Activated CD4-positive, alpha-beta T cell treated with anti-CD3 and anti-CD28 coated beads for 4 hours (primary cell): ENCODE measurements at places on chromosomes 7 and 10.

GRCh38 chr10:71463111-71463510 is 66.4 kb downstream of the CDH23 start:
- no peak for DNase-seq

GRCh38 chr10:128612631-128613030 is 486.4 kb upstream of the MKI67 start:
- no peak for DNase-seq

GRCh38 chr7:127943541-127944521 is 87.4 kb downstream of the LRRC4 start:
- DNase-seq, result no peak

DNA sequence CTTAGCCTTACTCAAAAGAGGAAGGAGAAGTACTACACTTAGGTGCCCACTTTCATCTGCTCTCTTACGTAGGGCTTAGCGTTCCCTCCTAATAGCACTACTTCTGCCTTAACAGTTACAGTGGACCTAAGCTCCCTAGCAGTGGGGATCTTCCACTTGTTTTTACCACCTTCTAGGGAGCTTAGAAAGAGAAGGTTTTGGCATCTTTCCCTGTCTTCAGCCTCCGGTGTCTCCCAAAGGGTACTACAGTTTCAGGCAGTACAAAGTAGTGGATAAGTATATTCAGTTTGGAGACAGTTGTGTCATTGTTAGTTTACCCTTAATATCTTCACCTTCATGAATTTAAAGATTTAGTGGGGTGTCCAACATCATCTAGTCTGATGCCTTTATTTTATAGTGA is 14.6 kb downstream of the CHRM2 start:
- no peak for DNase-seq

- no peak for DNase-seq
These were observed 16.2 kb upstream of the ZNF488 start for GRCh38 chr10:47400251-47400650.

DNA sequence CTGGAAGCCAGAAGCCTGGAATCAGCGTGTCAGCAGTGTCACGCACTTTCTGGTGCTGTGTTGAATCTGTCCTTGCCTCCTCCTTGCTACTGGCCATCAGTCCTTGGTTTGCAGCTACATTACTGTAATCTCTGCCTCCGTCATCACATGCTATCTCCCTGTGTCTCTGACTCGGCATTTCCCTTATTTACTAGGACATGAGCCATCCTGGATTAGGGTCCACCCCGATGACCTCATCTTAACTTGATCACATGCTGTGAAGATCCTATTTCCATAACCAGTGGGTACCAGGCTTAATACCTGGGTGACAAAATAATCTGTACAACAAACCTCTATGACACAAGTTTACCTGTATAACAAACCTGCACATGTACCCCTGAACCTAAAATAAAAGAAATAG is 518.0 kb upstream of the KLF6 start:
- no peak for DNase-seq

DNA sequence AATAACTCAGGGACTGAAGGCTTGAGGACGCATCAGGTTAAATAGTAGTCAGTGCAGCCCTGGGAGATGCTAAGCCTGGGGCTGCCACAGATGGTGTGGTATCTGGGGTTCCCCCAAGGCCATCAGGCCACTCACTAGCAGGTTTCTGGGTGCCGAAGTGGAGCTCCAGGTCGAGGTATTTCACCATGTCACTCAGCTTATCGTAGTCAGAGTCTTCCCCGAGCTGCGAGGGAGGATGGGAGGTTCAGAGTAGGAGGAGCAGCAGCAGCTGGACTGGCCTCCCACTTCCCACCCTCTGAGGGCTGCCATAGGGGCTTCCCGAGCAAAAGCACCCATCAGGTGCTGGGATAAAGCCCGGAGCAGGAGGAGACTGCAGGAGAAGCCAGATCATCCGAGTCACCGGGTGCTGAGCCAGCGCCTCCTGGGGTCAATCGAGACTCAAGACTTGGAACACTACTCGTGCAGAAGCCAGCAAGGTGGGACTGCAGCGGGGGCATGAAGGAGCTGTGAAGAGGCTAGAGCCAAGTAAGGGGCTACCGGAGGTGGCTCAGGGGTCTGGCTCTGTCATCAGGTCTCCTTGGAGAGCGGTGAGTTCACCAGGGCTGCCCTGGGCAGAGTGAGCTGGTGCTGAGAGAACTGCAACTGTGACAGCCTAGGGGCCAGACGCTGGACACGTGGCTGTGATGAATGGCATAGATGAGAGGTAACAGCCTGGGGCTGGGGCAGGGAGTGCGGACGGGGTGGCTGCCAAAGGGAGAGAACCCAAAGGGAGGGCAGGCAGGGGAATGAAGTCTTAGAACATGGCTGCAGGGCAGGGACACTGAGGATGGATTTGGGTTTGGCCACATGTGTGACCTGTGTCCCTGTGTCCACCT is 45.3 kb downstream of the GRID2IP start:
- no peak for DNase-seq

- DNase-seq, result no peak
These were observed 23.6 kb upstream of the SRI start for GRCh38 chr7:88243345-88243909.

DNA sequence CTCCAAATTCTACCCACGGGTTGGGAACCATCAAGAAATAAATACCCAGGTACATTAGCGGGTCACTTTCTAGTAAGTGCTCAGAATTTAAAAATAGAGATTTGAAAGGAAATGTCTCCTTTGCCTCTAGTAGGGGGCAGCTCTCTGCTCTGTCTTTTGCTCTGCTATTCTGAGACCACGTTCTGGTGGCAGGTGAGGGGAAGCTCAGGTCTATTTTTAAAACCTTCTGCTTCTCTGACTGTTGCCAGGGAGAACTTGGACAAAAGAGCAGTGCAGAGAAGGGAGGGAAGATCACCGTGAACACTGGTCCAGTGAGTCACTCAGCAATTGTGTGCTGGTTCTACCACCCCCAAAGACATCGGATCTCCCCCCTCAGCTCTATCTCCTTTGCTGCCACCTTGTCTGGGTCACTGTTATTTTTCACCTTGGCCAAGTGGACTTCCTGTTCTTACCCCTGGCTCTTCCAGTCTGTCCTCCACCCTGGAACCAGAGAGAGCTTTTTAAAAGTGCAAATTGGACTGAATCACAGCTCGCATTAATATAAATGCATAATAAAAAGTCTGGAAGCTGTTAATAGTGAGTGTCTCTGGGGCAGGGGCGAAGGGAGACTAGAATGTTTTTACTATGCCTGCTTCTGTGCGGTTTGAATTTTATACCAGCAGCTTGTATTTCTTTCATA is 72.4 kb upstream of the LOXL4 start:
- DNase-seq, result no peak

GRCh38 chr7:140317597-140317996 is 80.7 kb downstream of the SLC37A3 start:
- no peak for DNase-seq

DNA sequence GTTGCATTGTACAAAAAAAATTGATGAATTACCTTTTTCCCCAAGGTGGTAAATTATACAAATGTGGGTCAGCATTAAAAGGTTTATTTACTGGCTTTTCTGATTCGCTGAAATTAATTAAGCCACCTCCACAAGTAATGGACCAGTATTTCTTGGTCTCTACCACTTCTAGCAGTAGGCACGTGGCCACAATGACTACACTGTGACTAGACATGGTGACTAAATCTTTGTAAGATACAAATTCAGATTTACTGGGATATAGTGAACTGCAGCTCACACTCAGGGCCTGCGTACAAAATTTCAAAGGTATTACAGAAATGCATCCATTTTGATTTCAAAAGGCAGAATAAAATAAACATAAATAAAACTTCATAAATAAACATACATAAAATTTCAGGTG is 10.9 kb downstream of the HPSE2 start:
- DNase-seq, result no peak

DNA sequence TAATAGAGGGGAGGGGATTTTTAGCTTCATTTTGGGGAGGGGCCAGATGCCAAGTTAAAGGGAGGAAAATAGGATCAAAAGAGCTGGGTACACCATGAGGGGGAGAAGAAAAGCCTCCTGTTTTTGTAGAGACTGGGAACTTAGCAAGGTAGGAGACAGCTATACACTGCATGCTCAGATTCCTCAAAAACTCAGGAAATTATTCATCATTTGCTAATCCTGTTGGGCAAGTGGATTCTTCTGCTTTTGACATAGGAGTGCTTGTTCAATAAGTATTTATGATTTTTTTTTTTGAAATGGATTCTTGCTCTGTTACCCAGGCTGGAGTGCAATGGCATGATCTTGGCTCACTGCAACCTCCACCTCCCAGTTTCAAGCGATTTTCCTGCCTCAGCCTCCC is 73.4 kb downstream of the LYZL2 start:
- no peak for DNase-seq

DNA sequence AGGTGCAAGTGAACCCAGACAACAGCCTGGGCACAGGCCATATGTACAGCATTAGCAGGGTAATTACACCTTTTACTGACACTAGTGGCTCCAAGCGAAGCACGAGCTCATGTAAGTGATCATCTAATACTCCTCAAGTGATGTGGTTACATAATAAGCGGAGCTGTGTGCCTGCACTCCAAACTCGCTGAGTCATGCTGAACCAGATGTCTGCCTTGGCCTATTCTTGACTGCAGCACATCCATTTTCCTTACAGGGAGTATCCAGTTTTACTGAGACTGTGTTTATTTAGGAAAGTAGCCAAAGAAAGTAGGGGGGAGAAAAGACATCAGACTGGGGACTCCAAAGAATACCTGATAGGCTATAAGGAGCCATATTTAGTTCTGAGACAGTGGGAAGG is 90.1 kb downstream of the GRM3 start:
- DNase-seq, result no peak

- no peak for DNase-seq
These were observed 67.2 kb downstream of the CREB5 start for GRCh38 chr7:28479507-28479947.

DNA sequence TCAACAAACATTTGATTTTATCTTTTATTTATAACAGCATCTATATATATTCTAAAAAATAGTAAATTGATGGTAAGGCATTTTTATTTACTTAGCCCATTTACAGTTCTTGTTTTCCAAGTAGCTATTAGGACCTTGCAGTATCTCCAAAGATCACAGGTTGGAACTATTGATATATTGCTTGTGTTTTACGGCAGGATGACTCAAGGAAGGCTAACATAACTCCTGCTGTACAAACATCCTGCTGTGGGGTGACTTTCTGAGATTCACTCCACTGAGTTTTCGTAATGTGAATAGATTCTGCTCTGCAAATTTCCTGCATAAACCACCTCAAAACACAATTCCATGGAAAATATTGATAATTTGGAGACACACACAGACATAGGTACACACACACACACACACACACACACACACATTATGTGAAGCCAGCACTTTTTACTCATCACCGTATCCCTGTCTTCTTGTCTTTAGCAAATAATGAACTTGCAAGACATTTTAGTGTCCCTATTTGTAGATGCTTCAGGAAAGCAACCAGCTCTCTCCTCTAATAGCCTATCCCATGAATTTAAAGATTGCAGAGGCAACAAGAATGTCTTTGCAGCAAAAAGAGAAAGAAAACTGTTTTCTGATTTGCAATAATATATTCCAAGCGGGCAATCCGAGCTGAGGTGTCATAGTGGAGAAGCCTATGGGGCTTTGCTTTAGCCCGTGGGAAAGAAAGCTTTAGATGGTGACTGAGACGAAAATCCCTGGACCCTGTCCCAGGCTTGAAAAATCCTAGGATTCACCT is 722 bp downstream of the AGR2 start:
- DNase-seq, result no peak

DNA sequence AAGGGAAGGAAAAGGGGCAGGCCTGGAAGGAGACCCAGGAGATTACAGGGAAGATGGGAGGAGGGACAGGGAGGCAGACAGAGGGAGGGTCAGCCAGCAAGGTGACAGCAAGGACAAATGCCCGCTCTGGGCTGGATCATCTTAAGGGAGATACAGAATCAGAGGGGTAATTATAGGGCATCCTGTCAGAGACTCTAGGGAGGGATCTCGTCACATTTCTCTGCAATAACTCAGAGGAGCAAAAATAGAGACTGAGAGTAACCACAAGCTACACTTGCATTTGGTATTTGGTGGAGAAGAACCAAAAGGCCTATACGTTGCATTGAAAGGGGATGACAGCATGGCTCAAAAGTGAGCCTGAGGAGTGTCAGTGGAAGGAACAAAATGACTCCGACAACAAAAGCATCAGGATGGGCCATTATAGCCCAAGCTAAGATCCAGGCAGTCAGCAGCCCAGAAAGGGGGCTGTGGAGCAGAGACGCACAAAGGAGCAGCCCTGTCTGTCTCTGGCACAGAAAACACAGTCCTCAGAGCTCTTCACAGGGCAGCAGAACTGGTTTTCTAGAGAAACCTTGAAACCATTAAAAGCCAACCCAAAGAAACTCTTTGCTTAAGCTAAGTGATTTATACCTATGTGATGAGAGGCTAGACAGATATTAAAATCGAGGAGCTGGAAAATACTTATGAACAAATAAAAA is 430.2 kb upstream of the VSTM2A start:
- DNase-seq, result no peak

GRCh38 chr7:50709151-50709550 is 73.5 kb downstream of the GRB10 start:
- no peak for DNase-seq

DNA sequence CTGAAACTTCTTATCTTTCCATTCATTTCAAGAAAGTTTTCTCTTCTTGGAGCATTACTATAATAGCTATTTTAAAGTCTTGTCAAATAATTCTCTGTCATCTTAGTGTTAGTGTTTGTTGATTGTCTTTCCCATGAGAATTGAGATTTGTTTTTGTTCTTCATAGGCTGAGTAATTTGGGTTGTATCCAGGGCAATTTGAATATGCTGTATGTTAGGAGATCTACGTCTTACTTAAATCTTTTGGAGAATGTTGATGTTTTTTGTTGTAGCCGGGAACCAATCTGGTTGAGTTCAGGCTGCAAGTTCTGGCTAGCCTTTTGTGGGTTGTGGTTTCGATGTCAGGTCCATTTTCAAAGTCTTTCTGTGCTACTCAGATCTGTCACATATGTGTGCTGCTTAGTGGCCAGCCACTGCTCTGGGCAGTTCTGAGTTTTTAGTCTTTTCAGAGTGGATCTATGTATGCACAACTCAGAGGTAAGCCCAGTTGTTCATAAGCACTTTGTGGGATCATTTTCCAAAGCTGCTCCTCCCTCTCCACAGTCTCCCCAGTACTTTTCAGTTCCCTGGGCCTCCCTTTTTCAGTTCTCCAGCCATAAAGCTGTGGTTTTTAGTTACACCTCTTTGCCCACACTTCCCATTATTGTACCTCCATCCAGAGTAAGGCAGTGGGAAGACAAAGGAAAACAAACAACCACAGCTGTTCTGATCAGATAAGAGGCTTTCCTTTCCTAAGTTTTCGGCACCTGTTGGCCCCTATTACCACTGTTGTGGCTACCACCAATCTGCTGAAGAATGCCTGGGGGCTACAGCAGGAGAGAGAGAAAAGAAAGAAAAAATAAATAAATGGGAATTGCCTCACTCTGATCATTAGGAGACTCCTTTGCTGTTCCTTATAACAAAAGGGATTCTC is 4.7 kb upstream of the CCNJ start:
- no peak for DNase-seq

GRCh38 chr7:30707391-30708357 is 25.4 kb upstream of the CRHR2 start:
- no peak for DNase-seq

DNA sequence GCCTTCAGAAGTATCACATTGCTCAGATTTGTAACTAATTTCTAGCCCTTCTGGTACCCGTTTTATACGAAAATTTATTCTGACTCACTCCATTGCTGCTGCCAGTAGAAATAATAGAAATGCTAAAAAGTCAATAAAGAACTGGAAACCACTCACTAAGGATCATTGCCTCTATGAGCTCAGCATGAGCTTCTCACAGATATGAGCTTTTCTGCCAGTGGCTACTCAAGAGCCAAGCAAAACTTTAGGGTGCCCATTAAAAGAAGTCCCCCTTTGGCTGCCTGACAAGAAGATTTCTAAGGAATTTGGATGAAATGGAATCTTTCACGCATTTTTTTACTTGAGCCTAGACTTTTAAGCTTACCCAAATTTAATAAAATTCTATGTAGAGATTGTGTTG is 52.5 kb downstream of the GPR37 start:
- DNase-seq, result no peak
